NCI-H2081 treated with DMSO at 0.1 percent for 48 hours (cell line): ENCODE measurements at places on chromosomes 3 and 15.

DNA sequence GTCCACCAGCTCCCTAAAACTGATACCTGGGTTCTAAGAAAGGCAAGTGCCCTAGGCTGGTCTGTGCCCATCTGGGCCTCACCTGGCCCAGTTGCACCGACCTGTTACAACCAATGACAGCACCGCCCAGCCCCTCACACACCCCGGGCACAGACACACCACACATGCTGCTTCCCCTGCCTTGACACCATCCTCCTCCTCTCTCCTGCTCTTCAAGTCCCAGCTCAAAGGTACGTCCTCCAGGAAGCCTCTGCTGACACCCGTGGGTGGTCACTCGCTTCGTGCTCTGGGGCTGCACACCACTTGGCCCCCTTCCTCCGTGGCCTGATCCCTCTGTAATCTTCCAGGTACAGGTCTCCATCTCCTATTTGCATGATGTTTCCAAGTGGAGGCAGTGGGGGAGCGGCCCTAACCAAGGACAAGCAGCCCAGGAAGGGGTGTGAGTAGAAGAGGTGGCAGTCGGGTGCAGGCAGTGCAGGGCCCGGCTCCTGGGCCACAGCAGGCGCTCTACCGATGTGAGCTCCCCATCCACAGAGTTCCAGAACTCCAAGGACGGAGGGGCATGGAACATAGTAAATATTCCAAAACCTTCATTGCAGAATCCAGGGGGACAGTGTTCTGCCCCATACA, 144.6 kb downstream of the NUP210 start:
- no peak for DNase-seq

DNA sequence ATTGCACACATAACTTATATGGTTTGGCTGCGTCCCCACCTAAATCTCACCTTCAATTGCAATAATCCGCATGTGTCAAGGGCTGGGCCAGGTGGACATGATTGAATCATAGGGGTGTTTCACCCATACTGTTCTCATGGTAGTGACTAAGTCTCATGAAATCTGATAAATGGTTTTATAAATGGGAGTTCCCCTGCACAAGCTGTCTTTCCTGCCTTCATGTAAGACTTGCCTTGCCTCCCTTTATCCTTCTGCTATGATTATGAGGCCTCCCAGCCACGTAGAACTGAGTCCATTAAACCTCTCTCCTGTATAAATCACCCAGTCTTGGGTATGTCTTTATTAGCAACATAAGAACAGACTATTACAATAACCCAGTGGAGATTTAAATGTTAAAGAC, 653.9 kb downstream of the ROBO1 start:
- no peak for DNase-seq

DNA sequence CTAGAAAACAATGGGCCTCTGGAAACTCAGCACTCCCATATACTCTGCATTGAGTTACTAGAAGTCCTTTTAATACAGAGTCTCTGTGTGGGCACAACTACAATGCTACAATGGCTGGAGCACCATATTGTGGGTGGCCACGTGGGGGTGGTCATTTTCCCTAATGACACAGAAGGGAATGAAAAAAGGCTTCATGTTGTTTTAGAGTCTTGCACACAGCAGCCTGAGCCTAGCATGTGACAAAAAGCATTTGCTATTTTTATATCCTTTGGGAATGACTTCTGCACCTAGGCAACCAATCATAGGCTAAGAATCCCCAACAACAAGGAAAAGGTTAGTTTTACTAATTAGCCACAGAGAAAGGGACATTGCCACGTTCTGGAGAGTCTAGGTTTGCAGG, 120.6 kb downstream of the PPM1L start:
- DNase-seq: no peak

DNA sequence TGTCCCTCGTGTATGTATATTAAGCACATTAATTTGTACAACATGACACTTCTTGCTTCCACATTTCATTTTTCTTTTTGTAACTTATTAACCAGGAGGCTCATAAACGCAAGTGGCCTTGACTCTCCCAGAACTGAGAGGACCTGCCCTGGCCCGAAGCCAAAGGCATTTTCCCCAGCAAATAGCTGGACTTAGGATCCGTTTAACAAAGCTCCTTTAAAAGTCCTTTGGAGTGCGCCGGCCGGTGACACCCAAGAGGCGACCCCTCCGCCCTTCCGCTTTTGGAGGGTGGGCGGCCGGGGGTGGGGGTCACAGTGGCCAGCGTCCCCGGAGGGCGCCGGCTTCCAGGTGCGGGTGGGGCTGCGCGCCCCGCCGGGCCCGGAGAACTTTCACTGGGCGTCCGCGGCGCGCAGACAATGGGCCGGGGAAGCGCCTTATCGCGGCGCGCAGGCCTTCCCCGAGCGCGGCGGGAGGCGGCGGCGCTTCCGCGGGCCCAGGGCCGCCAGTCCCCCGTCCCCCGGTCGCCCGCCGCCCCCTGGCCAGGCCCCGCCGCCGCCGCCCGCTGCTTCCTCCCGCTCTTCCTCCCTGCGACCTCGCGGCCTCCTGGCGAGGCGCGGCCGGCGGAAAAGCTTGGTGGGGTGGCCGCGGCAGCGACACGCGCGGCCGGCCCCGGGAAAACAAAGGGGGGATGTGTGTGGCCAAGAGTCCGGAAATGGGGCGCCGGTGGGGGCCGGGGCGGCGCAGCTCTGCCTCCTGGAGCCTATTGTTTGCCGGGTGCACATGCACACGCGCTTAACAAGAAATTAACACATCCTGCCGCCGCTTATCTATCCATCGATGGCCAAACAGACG, 613.4 kb downstream of the MCTP2 start:
- no peak for DNase-seq

DNA sequence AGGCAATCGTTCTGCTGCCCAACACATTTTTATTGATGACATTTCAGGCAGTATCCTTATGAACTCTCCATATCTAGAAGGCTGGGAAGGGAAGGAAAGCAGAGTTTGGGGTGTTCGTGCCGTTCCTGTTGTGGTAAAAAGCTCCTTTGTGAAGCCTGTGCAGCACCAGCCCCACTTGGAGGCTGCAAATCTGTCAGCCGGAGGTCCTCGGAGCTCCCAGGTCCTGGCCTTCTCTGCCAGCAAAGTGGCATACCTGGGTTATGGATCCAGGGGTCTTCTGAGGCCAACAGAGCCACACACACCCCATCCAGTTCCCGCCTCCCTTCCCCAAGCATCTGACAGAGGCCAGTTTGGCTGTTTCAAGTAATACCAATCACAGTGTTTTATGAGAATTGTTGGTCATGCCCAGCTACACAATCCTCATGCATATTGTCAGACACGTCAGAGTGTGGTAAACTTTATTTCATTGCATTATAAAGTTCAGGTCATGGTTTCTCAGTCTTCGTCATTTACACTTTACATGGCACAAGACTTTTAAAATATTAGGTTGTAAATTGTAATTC, 15.9 kb upstream of the USP3 start:
- no peak for DNase-seq

DNA sequence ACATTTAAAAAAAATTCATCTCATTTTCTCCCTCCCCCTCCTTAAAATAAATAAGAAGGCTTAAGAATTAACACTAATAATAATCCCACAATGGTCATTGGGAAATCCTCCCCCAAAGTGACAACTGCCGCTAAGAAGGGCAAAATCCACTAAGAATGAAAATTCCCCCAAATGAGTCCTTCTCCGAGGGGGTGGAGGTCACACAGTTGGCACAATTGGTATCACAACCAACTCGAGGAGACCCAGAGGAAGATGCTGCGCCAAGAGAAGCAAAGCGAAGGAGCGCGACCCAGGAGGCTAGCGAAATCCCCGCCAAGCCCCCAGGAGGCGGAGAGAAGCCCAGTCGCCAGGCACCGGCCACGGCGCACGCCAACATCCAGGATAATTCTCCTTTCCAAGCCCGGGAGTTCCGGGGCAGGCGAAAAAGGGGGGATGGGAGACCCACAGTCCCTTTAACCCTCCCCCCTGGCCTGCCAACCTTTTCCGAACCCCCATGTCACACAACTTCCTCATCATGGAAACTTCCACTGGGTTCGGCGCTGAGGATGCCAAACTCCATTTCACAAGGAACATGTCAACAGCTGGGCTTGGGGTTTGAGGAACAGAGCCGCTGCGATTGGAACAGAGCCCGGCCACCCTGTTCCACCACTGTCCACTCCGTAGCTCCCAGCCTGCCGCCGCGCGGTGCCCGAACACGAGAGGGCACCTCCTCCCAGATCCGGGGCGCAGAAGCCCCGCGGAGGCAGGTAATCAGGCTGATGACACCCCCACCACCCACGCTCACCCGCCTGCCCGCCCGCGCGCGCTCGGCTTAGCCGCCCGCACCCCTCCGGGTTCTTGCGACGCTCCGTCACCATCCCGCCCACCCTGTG, 668 bp downstream of the THRB start:
- DNase-seq: no peak

DNA sequence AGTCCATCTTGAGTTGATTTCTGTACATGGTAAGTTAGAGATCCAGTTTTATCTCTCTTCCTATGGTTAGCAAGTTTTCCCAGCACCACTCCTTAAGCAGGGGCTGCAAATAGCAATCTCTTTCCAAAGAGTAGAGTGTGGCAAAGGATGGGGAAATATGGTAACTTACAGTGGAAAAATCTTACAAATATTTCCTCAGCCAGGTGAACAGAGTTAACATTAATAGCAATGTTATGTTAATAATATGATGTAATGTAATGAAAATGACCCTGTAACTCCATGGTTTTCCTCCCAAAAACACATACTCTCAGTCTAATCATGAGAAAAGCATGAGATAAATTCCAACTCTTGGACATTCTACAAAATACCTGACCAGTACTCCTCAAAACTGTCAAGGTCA, 30.4 kb downstream of the FSIP1 start:
- no peak for DNase-seq

DNA sequence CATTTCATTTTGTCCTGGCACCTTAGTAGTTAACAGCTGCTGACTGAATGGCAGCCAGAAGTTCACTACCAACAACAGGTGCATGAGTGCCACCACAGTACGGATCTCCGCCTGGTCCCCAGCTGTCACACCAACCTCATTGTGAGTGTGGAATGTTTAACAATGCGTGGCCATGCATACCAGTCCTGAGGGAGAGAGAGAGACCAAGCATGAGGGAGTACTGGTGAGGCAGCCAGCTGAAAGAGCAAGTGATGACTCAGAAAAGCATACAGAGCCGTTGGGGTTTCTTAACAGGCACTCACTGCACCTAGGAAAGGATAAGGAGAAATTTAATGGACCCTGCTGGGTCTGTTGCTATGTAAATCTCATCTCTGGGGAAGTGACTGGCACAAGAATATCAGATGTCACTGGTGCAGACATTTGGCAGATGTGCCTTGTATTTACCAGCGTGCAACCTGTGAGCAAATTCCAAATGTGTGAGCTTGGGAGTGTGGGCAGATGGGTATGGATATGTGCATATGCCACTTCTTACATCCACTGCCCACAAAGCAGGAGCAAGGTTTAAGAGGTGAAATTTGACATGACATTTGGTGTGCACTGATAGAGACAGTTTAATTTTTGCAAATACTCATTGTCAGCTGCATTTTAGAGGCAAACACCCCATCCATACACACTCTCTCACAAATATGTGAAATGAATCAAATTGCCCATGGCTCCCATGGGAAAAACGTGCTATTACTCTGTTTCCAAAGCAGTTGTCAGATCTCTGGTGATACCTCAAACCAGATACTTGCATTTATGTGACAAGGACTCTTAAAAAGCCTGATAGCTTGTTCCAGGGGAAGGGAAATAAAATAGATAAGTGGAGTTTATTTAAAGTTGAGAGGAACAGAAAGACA, 245.2 kb upstream of the ARPP21 start:
- DNase-seq: no peak

DNA sequence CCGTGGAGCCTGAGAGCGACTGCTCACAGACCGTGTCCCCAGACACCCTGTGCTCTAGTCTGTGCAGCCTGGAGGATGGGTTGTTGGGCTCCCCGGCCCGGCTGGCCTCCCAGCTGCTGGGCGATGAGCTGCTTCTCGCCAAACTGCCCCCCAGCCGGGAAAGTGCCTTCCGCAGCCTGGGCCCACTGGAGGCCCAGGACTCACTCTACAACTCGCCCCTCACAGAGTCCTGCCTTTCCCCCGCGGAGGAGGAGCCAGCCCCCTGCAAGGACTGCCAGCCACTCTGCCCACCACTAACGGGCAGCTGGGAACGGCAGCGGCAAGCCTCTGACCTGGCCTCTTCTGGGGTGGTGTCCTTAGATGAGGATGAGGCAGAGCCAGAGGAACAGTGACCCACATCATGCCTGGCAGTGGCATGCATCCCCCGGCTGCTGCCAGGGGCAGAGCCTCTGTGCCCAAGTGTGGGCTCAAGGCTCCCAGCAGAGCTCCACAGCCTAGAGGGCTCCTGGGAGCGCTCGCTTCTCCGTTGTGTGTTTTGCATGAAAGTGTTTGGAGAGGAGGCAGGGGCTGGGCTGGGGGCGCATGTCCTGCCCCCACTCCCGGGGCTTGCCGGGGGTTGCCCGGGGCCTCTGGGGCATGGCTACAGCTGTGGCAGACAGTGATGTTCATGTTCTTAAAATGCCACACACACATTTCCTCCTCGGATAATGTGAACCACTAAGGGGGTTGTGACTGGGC, 7.3 kb downstream of the FAM131A start:
- DNase-seq: no peak

DNA sequence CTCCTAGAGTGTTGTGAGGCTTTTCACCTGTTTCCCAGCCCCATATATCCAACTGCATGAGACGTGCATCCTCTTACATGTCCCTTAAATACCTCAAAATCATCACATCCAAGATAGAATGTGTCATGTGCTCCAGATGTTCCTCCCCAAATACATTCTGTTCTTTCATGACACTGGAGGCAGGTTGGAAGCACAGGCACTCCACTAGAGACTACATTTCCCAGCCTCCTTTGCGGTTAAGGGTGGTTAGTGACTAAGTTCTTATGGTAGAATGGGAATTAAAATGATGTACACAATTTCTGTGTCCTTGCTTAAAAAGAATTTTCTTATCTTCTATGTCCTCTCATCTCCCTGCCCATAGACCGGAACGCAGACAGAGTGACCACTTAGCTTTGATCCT, 34.3 kb downstream of the TMEM40 start:
- DNase-seq: no peak

- no peak for DNase-seq
Measured at GRCh38 chr3:129947538-129948240, 26.8 kb upstream of the TRH start.

GRCh38 chr15:52730173-52730572, 51.0 kb upstream of the ATOSA start:
- no peak for DNase-seq

- DNase-seq: no peak
Measured at GRCh38 chr3:5473471-5473870, 286.0 kb downstream of the EDEM1 start.

- no peak for DNase-seq
Measured at GRCh38 chr15:57419335-57419734, 43.0 kb downstream of the CGNL1 start.

GRCh38 chr3:133675631-133676335, 14.0 kb upstream of the TOPBP1 start:
- DNase-seq: no peak
